ENCODE measurements at places on chromosomes 11 and 22.

DNA sequence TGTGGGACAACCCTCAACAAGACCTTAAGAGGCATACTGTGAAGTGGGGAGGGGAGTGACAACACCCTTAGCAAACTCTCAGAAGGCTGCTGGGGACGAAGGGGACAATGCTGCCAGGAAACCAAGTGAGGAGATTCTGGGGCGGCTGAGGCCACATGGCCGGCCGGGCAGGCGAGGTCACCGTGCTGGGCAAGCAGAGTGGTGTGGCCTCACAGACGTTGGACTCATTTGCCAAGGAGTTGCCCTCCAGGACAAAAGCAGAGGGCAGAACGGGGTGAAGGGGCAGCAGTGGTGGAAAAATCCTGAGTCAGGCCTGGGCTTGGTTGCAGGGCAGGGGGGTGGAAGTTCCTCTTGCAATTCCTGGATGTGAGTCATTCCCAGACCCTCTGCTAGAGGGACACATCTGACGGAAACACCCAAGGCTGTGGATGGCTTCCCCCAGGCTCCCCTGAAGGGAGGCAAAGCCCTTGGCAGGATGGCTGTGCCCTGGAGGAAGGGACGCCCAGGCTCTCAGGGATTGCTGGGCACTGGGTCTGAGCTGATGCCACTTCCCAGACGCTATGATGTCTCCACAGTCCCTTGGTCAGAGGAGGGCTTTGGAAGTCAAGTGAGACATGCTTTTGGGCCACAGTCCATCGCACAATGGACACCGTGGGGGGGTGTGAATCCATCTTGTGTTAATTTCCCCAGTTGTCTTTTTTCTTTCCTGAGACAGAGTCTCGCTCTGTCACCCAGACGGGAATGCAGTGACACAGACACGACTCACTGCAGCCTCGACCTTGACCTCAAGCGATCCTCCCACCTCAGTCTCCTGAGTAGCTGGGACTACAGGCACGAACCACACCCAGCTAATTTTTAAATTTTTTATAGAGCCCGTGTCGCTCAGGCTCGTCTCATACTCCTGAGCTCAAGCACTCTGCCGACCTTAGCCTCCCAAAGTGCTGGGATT lies 16.2 kb upstream of the SHANK3 start:
- peak; percentile 62 for DNase-seq

- DNase-seq, result no peak
Observed at GRCh38 chr11:35174666-35175065, 35.7 kb downstream of the CD44 start.

GRCh38 chr22:37996515-37997246 lies 12.3 kb upstream of the SOX10 start:
- DNase-seq, result no peak

DNA sequence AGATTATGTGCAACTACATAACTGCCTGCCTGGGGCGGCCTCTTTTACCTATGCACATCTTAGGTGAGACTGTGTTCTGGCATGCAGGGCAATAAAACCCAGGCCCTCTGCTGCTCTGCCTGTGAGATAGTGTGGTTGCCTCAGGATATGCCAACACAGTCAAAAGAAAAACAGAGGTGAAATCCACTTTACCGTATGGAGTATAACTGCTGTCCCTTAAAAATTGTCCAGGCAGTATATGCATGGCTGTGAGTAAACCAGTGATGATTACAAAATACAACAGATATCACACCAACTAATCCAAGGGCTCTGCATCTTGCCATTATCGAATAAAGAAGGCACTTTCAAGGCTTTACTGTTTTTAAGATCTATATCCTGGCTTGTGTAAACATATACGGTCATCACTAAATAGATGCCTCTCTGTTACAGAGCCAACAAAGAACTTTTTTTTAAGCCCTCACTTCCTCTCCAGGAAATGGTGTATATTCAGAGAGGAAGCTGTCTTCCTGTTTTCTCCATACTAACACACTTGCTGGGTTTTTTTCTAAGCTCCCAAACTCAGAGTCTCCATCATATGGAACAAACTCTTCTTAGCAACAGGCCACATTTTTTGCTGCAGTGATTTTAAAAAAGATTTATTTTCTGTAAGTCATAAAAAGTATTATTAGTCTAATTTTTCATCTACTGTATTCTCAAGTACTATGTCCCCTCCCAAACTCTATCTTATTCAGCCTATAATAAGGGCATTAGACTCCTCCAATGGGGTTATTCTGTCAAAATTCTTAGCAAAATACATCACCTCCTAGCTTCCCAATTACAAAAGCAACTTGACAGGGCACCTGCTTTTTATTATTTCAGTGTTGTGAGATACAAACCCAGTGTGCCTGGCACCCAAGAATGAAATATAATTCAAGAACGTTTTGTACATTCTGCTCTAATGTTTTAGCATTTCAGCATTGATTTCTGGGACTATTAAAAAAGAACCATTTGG lies 135.2 kb downstream of the MAML2 start:
- DNase-seq, result peak; percentile 37

GRCh38 chr11:65854852-65855837 lies 2.8 kb downstream of the CFL1 start:
- DNase-seq, result no peak

DNA sequence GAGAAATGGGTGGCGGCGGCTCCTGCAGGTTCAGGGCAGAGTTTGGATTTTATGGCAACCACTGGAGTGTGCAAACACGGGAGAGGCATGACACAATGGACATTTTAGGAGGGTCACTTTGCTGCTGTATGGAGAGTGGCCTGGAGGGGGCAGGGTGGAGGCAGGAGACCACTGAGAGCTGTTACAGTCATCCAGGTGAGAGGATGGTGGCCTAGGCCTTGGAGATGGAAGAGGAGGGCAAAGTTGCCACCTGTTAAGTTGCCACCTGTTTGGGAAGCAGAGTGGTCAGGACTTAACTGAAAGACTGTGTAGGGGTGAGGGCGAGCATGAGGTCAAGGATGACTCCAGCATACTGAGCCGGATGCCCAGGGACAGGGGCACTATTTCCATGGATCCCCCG lies 2.3 kb upstream of the RAD9A start:
- DNase-seq, result no peak

DNA sequence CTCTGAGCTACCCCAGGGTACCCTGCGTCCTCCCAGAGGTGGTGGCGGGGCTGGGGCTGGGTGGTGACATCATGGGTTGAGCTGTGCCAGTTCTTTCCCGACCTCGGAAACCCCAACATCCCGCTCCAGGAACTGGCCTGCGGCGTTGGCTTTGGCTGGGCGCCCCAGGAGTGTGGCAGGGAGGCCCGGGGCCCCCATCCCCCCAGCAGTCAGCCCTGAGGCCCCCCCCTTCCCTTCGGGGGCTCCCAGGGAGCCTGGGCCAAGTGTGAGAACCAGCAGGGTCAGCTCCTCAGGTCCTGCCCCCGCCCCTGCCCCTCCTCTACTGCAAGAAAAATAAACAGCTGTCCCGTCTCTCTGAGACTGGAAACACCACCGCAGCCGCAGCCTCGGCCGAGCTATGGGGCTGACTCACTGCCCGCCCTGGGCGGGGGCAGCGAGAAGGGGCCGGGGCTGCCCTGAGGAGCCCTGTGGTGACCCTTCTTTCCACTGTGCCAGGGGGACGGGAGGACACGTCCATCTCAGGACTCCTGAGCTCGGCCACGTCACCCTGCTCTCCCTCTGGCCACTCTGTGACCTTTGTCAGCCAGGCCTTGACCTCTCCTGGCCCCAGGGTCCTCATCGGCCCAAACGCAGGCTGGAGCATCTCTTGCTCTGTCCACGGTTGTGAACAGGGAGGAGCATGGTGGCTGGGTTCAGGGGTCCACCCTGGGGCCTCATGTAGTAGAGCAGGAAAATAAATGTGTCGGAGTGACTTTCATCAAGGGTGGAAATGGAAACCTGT lies 73.4 kb downstream of the WNT7B start:
- DNase-seq, result no peak

DNA sequence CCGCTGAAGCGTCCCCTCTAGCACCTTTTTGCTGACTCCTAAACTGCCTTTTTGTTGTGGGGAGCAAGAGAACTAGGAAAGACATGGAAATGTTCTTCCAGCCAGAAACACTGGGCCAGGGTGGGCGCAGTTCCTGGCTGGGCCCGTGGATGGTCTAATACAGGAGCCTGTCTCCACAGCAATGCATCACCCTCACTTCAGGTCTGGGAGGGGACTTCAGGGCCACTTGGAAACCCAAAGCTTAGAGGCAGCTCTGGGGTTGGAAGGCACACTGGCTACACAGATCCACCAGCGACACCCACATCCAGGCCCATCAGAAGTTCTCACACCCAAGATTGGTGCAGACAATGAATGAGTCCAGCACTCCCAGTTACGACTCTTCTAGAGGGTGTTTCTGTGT lies 120.3 kb downstream of the ETS1 start:
- DNase-seq, result no peak

- DNase-seq, result peak; percentile 74
Observed at GRCh38 chr11:83249972-83250593, 36.1 kb downstream of the CCDC90B start.

- DNase-seq, result no peak
Observed at GRCh38 chr11:2453436-2453835, 8.6 kb downstream of the KCNQ1 start.

DNA sequence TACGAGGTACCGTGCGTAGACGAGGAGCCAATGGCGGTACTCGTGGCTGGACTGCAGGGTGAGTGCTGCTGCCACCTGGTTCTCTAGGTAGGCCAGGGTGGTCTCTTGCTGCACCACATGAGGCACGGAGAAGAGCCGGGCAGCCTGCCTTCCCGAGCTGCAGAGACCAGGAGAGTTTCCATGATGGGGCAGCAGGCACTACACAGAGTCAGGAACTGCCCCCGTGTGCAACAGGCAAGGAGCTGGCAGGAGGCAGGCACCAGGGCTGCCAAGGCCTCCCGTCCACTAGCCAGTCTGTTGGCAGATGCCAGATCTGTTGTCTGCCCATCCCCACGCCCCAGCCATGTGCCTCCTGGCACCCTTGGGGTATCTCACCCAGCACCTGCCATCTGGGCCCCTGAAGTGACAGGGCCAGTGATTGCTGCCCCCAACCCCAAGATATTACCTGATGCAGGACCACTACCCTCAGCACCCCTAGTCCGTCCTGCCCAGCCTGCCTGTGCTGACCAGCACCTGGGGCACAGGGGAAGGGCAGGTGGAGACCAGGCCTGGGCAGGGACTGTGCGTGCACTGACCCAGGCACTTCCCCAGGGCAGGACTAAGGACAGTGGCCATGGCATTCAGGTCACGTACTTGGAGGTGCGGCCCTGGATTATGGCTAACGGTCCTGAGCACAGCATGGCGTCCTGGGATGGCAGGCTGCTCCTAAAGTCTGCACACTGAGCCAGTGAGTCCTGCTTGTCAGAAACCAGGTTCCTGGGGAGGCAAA lies 62.0 kb upstream of the CLTCL1 start:
- no peak for DNase-seq

DNA sequence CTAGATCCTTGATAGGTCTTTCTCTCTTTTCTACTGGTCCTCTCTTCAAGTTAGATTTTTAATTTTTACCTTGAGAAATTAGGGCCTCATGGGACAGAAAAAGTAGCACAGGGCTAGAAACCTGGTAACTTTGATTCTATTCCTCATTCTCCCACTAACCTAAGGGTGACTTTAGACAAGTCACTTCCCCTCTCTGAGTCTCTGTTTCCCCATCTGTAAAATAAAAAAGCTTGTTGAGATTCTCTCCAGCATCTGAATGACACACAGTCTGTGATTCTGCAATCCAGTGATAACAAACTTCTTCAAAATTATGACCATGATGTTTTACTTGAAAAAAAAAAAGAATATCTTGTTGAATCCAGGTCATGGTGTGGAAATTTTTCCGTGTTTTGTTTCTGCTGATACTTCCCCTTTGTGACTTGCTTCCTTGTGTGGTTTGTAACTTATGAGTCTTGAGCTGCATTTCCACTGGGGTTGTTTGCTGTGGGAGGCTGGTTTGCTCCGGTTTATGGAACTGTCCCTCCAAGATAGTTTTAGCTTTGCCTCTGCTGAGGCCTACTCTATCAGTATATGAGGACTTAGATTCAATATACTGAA lies 9.8 kb upstream of the MPEG1 start:
- peak; percentile 41 for DNase-seq

DNA sequence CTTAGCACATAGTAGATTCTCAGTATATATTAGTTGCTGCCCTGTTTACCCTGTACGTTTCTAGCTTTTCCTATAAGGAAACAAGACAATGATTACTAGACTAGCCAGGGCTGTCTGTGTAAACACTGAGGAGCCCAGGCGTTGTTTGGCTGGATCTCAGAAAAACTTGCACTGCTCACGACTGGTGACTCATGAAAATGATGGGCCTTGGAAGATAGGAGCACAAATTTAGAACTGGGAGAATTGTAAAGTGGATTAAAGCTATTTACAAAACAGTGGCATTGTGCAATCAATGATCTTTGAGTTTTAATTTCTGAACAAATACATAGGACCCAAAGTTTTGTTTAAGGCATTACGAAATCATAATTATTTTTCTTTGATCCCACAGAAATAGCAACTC lies 276.9 kb downstream of the FAM76B start:
- no peak for DNase-seq

DNA sequence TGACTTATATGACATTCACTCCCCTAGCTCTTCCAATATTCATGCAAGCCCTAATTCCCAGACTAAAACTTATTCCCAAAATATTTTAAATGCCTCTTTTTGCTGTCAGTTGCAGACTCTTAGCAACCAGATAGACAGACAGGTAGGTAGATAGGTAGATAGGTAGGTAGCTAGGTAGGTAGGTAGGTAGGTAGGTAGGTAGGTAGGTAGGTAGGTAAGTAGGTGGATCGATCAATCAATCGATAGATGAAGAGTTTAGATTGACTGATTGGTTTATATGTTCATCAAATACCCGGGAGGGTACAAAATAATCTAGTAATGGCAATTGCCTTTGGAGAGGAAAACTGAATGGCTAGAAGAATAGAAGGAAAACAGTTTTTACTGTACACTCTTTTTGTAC lies 86.3 kb downstream of the TTC28 start:
- no peak for DNase-seq

GRCh38 chr11:118217575-118217974 lies 7.2 kb downstream of the JAML start:
- DNase-seq, result no peak

GRCh38 chr11:56910046-56910773 lies 78.5 kb upstream of the OR5AK2 start:
- DNase-seq, result no peak

DNA sequence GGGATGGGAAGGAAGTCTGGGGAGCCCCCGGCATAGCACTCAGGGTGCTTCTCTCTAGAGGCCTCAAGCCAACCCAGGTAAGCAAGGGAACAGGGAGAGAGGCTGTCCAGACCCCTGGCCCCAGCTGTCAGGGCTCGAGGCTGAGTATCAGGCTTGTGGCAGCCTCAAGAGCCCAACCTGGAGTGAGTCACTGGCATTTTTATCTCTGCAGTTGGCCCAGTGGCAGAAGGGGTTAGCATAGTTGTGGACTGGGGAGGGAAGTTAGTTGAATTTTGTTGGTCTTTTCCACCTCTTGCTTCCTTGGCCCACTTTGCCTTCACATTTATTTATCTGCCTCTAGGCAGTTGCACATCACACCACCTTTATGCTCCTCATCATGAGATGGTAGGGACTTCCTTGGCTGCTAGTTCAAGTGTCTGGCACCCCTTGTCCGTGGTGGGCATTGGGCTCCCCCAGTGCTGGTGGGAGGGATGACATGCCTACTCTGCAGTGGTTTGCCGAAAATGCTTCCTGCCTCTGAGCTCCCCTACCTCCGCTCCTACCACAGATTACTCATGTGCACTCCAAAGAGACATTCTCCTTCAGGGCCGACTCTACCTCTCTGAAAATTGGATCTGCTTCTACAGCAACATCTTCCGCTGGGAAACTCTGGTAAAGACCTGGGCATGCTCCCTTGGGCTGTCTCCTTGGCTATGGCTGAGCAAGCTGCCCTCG lies 60.1 kb downstream of the SCN3B start:
- DNase-seq, result no peak

All from Kasumi-1 (cell line).